ENCODE measurements at places on chromosomes 6 and 20.

- peak; percentile 29 for DNase-seq
These were observed at the start of gene RAET1G for GRCh38 chr6:149922642-149923326. Gene RAET1G, minus strand, starts transcription at chr6:149923121. Its CDS starts 111 bp downstream, at chr6:149923010.

DNA sequence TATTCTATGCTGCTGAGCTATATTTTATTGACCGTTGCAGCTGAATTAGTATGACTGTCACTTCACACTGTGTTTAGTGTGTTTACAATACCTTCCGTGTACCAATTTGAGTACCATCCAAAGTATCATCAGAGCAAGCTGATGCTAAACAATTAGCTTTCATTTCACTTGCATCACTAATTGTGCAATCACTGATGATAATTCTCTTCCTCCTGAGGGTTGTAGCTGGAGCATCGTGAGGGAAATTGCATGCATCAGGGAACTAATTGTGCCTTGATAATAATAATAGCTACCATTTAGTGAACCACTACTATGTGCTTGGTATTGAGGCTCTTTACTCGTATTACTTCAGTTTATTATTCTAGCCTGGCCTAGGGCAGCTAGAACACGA lies 384.8 kb upstream of the SOX4 start:
- no peak for DNase-seq

DNA sequence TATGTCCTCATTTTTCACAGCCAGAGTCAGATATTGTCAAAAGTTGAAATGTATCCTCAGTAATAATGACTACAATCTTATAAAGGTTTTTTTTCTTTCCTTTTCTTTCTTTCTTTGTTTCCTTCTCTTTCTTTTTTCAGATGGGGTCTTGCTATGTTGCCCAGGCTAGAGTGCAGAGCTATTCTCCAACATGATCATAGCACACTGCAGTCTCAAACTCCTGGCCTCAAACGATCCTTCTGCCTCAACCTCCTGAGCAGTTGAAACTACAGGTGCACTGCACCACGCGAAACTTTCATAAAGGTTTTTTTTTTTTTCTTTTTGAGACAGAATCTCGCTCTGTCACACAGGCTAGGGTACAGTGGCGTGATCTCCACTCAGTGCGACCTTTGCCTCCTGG lies 31.1 kb upstream of the FOXA2 start:
- no peak for DNase-seq

- no peak for DNase-seq
These were observed 270.7 kb upstream of the ADGRB3 start for GRCh38 chr6:68364271-68364805.

GRCh38 chr6:11802886-11803590 lies 24.4 kb upstream of the ADTRP start:
- DNase-seq, result no peak

GRCh38 chr20:10642856-10643559 lies 30.8 kb downstream of the JAG1 start:
- no peak for DNase-seq

- DNase-seq, result no peak
These were observed 24.6 kb downstream of the POLH start for GRCh38 chr6:43600595-43600994.

DNA sequence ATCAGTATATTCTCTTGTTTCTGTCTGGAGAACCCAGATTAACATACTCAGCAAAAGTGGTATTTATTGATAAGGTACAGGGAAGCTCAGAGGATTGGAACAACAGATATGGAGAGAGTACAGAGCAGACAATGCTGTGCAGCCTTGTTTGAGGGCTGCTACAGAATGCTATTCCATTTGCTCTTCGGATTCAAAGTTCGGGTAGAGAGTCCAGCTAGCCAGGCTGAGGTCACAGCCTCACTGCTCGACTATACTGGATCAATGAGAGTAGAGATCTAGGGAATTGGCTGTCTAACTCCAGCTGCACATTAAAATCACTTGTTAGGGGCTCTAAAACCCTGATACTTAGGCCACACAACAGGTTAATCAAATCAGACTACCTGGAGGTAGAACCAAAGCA lies 200.1 kb upstream of the BTBD3 start:
- DNase-seq, result no peak

DNA sequence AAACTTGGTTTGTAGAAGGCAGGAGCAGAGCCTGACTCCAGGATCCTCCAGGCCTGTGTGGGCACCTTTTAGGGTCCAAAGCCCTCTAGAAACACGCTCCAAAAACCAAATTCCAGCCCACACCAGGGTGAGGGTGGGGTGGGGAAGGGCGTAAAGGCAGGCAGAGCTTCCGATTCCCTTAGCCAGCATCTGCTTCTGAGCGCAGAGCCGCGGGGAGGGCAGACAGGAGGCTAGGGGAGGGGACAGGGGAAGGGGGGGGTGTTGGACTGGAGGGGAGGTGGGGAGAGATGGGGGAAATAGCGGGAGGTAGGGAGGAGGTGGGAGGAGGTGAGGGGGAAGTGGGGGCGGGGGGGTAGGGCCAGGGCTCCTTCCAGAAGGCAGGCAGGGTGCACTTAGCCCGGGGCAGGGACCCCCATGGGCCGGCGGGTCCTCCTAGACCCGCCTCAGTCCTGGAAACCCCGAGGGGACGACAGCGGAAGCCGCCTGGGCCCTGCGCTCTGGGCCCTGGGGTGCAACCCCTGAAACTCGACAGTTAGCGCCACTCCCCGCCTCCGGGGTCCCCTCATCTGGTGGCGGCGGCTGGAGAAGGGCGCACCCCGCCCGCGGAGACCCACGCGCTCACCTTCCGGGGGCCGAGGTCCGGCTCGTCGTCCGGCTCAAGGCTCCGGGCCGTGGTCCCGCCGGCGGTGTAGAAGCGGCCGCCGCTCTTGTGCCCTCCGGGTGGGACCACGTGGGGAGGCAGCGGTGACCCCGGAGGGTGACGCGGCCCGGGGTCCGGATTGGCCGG lies 22.0 kb upstream of the FRMD1 start:
- no peak for DNase-seq

DNA sequence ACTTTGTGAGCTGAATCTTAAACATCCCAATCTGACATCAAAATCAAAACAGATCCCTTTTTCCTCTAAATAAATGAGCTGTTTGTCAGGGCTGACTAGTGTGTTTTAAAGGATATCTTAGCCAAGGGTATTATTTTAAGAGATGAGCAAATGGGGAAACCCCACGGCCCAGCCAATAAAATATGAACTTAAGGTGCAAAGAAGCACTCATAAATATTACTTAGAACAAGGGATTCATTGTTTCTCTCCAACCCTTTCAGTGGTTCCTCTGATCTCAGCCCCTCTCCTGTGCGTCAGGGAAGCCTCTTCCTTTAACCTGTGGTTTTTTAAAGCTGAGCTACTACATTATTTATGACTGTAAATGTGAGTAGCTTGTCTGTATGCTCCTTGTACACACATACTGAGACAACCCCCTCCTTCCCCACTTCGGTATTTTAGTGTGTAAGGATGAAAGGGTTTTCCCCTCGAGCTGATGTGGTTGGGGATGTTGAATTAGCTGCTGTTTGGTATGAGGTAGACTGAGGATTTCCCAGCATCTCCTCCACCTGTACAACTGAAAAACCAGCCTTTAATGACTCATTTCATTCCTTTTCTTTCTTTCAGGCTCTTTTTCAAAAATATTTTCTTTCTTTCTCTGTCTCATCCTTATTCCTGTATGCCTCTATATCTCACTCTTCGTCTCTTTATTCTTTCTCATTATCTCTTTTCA lies 6.5 kb downstream of the BMP5 start:
- DNase-seq, result no peak

- DNase-seq, result no peak
These were observed 166.2 kb downstream of the SCML4 start for GRCh38 chr6:107657755-107658461.

- DNase-seq, result no peak
These were observed 116.8 kb upstream of the SUPT3H start for GRCh38 chr6:45494416-45495135.

- no peak for DNase-seq
These were observed 123.5 kb downstream of the PCSK2 start for GRCh38 chr20:17350321-17350720.

DNA sequence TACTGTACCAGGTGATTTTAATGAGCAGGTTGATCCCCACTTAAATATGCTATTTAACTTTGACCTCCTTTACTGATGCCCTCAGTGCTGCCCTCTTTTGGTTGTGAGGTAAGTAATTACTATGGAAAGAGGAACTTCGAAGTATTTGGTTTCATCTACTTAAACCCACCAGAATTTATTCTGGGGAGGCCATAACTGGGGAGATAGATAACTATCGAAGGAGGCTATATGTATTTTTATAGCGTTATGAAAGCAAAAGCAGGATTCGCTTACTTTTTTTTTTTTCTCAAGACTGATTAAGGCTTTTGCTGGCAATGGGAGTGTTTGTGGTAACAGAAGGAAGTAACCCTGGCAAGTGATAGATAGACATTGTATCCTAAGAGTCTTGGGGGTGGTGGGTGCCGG lies 168.9 kb upstream of the CENPW start:
- no peak for DNase-seq

DNA sequence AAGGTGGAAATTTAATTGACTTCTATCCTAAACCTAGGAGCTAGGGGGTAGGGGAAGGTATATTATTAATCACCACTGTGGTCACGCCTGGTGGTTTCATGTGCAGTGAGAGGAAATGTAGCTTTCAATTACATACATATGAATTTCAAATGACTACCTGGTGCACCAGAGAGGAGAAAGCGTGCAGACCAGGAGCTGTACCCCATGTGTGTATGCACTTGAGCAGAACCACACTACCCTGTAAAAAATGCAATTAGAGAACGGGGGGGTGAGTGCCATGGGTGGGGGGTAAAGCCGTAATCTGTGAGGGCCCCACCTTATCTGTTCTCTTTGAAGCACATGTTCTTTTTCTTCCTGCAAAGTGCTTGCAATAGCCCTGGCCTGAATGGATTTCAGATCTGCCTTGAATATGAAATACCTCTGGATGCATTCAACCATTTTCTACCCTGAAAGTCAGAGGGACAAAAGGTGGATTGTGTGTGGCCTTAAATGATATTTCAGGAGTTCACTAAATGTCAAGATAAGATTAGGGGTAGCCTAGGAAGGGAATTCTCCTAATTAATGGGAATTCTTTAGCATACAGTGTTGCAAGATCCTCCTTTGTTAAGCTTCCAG lies 30.9 kb upstream of the EDN3 start:
- DNase-seq, result no peak

DNA sequence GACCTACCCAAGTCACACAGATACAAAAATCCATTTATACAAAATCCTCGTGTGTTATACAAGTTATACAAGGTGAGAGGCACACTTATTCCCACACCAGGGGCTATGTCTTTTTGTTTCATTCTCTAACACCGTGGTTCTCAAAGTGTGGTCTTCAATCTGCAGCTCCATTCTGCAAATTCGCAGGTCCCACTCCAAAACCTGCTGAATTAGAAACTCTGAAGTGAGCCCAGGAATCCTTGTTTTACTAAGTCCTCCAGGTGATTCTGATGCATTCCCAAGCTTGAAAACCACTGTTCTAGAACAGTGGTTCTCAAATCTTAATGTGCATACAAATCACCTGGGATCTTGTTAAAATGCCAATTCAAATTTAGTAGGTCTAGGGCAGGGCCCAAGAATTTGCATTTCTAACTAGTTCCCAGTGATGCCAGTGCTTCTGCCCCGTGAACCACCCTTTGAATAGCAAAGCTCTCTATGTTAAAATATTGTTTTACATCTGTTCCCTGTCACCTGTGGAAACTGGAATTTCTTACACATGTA lies 35.1 kb downstream of the LRFN2 start:
- no peak for DNase-seq

GRCh38 chr6:125631165-125631564 lies 118.3 kb upstream of the HEY2 start:
- DNase-seq, result no peak

- DNase-seq, result no peak
These were observed 89.0 kb upstream of the DTNBP1 start for GRCh38 chr6:15751721-15752350.

DNA sequence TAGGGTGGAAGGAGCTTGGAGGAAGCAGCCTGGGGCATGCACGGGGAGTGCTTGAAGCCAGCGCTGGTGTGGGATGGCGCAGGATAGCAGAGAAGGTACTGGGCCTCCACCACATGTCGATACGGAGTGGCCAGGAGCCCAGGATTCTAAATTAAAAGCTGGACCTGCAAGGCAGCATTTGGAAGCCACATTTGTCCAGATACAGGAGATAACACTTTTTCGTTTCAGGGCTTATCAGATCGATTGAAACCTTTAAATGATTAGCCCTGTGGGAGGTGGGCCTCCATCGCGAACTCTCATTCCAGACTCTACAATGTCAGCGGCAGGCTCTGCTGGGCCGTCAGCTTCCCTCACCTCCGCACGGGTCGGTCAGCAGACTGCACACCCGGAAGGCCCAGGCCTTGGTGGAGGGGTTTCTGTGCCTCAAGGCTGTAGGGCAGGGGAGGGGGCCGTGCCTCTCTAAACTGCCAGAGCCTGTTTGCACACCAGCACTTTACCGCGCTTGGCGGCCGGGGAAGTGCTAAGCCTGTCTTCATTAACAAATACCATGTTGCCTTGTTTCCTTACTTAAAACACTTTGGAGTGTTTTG lies 17.9 kb downstream of the EDN3 start:
- no peak for DNase-seq

- DNase-seq, result no peak
These were observed 14.0 kb upstream of the GMPR start for GRCh38 chr6:16224409-16224808.

DNA sequence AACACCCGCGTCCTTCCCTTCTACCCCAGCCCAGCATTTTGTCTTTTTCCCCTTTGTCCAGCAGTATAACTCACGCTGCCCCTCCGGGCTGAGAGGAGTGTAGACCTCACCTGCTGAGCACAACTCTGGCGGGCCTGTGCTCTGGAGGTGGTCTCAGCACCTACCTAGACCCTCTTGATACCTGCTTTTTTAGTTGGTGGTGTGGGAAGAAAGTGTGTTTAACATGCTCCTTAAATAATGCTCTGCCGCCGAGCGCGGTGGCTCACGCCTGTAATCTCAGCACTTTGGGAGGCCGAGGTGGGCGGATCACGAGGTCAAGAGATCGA lies 1.4 kb upstream of the TRIM26 start:
- no peak for DNase-seq

- DNase-seq, result no peak
These were observed 320.5 kb downstream of the DHX35 start for GRCh38 chr20:39282619-39283092.

GRCh38 chr6:89452281-89452680 lies 19.3 kb downstream of the ANKRD6 start:
- DNase-seq, result no peak

GRCh38 chr6:108966855-108967755 lies 118.9 kb downstream of the ARMC2 start:
- DNase-seq, result no peak

DNA sequence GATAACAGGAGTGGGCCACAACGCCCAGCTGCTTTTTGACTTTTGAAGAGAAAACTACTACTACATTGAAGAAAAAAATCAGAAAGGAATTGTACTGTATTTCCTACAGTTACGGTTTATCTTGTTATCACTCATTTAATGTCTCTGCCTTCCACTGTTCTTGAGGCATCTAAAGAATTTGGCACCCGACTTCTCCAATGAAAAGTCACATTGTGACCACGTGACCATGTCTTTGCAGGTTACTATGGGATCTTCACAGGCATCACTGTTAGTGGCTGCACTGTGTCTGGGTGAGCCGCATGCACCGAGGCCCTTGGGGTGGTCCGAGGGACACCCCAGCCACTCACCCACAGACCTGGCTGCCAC lies 26.8 kb downstream of the RRBP1 start:
- no peak for DNase-seq

GRCh38 chr6:116392132-116393013 lies 21.6 kb downstream of the DSE start:
- DNase-seq, result no peak

GRCh38 chr6:97812940-97813339 lies 529.9 kb upstream of the MMS22L start:
- no peak for DNase-seq
